ENCODE measurements at places on chromosomes 16 and 17.

GRCh38 chr16:68844211-68844564 is 857 bp downstream of the TANGO6 start:
- no peak for DNase-seq

GRCh38 chr16:68902003-68902968 is 59.0 kb downstream of the TANGO6 start:
- peak; percentile 8 for DNase-seq

GRCh38 chr17:50304781-50305404 is 30.6 kb downstream of the TMEM92 start:
- DNase-seq, result no peak

DNA sequence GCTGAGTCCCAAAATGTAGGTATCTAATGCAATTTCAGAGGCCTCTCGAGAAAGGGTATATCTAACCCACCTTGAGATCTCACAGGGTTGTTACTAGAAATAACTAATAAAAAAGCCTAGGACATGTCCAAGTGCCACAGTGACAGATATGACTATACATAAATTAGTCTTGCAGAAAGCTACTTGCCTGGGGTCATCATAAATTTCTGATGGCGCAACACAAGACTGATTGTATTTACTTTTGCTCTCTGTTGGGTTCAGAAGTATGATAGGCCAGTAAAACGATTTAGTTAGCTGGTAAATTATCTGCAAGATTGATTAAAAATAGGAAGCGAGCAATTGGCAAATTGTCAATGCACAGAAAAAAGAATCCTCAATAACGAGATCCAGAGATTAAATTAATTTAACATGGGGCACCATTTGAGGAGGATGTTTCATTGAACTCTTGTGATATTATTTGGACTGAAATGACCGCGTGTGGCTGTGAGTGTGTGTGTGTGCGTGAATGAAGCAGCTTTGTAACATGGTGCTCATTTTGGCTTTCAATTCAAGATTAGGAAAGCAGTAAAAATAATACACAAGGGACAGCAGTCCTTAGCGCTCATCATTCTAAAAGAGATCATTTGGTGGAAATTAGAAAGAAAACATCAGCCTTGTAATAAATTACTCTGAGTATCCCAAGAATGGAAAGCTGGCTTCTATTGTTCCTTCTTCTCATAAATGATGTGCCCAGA is 157.4 kb upstream of the ZFHX3 start:
- DNase-seq, result no peak

- no peak for DNase-seq
These were observed 18.4 kb downstream of the CYB5D2 start for GRCh38 chr17:4161192-4161966.

- DNase-seq, result no peak
These were observed 3.5 kb upstream of the DRG2 start for GRCh38 chr17:18084256-18084655.

- DNase-seq, result peak; percentile 53
These were observed 121.2 kb upstream of the CHMP6 start for GRCh38 chr17:80870401-80870800.

- peak; percentile 17 for DNase-seq
These were observed 229.2 kb downstream of the STX8 start for GRCh38 chr17:9346296-9346926.

DNA sequence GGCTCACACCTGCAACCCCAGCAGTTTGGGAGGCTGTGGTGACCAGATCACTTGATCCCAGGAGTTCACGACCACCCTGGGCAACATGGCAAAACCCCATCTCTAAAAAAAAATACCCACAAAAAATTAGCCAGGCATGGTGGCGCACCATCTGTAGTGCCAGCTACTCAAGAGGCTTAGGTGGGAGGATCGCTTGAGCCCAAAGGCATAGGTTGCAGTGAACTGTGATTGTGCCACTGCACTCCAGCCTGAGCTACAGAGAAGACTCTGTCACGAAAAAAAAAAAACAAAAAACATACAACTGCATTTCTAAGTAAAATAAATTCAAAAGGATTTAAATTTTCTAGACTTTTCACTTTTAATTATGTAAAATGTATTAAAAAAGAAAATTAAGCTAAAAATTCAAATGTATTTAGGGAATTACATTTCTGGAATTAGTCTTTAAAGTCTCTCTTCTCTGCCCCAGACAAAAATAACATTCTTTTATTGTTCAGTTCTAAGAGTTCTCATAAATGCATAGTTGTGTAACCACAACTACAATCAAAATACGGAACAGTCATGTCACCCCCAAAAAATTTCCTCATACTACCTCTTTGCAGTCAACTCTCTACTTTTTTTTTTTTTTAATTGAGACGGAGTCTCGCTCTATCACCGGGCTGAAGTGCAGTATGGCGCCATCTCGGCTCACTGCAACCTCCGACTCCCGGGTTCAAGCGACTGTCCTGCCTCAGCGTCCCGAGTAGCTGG is 14.1 kb downstream of the FAM222B start:
- no peak for DNase-seq

DNA sequence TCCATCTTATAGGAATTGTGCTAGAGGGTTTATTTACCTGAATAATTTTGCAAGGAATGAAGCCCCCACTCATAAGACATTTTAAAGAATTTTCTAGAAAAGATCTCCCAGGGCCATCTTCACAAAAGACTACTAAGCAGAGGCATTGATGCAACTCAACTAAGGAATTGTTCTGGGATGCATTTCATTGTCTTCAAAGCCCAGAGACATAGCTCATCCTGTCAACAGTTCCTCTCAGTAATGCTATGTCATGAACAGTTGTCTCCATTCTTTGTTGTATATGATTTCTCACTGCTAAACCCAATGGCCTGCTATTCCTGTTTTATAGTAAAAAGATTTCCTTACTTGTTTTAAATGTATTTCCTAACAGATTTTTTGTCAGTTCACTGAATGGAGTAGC is 136.8 kb upstream of the RBL2 start:
- DNase-seq, result no peak

GRCh38 chr17:20284022-20284421 is 183.3 kb downstream of the LGALS9B start:
- DNase-seq, result no peak

- DNase-seq, result no peak
These were observed 12.5 kb downstream of the EPN2 start for GRCh38 chr17:19249681-19250080.

GRCh38 chr16:5852151-5852550 is 754.6 kb upstream of the EEF2KMT start:
- DNase-seq, result no peak

DNA sequence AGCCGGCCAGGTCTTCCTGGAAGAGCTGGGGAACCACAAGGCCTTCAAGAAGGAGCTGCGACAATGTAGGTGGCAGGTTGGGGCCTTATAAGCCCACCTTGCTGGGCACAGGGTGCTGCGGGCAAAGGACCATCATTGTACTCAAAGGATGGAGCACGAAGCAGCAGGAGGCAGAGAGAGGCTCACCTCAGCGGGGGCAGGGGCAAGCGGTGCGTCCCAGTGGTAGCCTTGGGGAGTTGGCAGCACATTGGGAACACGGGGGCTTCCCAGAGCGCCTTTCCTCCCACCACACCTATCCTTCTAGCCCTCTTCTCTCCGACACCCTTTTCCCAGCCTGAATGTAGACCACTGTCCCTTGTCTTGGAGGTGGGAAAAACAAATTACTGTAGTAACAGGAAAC is 2.1 kb downstream of the CNP start:
- no peak for DNase-seq

GRCh38 chr16:81995651-81996050 is 15.6 kb downstream of the SDR42E1 start:
- DNase-seq, result no peak

DNA sequence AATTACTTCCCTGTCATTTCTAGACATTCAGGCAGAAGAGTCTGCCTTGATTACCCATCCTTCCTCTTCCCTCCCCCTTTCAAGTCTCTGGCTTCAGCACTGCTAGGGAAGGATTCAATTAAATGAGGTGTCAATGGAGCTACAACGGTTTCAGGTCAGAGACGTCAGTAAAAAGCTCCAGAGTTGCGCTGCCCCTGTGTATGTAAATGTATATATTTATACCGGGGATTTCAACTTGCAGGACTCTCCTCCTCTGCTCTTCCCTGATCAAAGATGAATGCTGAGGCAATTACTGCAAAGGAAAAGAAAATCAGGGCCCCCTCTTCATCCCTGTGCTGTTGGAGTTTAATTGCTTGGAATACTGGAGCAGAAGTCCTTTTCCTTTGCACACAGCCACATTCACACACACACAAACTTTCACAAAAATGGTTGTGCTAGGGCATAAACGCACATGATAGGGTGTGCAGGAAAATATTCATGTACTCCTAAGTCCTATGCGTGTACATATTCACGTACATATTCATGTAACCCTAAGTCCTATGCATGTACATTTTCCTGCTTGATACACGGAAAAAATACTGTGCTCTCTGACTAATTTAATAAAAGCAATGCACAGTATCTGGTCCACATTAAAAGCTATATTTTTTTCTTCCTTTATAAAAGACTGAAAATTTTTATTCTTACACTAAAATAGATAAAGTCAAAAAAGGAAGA is 129.7 kb upstream of the PMFBP1 start:
- no peak for DNase-seq

DNA sequence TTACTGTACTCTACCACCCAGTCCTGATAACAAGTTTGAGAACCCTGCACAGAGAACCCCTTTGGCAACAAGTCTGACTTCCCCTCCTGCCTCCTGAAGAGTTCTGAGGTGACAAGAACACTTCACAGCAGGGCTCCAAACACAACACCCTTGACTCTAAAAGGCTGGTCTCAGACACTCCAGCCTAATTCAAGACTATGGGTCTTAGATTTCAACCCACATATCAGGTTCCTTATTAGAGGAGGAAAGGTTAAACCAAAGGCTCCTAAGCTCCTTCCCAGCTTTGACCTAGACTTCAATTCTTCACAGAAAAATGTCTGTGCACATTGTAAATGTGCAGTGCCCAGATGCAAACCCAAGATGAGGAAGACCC is 23.0 kb downstream of the RANBP10 start:
- DNase-seq, result no peak

DNA sequence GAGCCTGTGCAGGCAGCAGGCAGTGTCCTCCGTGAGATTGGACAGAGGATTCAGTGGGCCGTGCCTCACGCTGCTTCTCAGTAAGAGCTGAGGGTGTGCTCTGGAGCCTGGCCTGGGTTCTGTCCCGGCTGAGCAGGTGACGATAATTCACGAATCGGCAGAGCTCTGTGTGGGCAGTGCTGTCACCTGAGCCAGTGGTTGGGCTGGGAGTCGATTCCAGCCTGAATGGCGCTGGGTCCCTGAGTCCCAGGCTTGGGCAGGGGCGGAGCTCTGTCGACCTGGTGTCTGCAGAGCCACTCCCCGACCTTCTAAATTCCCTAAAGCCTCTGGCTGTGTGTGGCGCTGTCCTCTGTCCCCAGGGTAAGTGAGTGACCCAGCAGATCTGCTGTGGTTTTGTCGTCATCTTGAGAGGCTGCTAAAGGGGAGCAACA is 8.4 kb downstream of the ACSF3 start:
- DNase-seq, result no peak

GRCh38 chr17:72594248-72594647 is 473.4 kb downstream of the SOX9 start:
- no peak for DNase-seq

- no peak for DNase-seq
These were observed 342.5 kb downstream of the CPPED1 start for GRCh38 chr16:12461201-12461600.

DNA sequence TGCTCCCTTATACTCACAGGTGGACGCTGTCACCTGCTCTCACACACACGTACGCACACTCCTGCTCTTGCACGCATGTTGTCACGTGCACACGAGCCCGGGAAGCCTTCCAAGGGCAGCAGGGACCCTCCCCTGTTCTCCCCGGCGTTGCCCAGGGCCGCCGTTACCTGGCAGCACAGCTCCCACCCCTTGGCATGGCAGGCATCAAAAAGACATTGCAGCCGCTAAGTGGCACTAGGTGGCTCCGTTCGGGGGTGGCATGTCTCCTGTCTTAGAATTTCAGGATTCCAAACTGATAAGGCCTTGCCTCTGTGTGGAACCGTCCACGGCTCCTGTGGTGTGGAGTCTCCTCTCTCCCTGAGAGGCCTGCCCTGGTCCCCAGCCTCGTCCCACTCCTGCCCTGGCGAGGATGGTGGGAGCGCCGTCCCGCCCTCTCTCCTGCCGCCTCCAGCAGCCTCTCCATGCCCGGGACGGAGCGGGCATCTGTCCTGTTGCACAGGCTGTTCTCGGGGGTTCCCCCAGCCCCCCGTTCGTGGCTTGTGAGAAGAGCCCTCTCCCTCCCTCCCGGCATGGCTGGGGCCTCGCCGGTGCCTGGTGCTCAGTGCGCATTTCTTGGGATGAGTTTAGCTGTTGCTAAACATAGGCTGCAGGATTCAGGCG is 126.7 kb upstream of the GSE1 start:
- DNase-seq, result no peak

GRCh38 chr17:63497708-63498483 is 21.0 kb downstream of the ACE start:
- peak; percentile 16 for DNase-seq

- peak; percentile 17 for DNase-seq
These were observed 5.9 kb upstream of the DNAH17 start for GRCh38 chr17:78583091-78583490.

GRCh38 chr16:72848759-72849664 is 198.9 kb downstream of the ZFHX3 start:
- DNase-seq, result no peak

- no peak for DNase-seq
These were observed 262.0 kb downstream of the ZFHX3 start for GRCh38 chr16:72785886-72786285.

Measured in activated CD4-positive, alpha-beta T cell treated with anti-CD3 and anti-CD28 coated beads for 48 hours (primary cell).